ENCODE measurements at places on chromosomes 12 and 14. TPM values are rescaled to one million over a fixed set of nuclear protein-coding genes. Genes with fewer than 3 reads are reported as not detected.

GRCh38 chr12:84131076-84131475 lies 781.5 kb downstream of the SLC6A15 start:
- H3K27ac ChIP-seq, result no peak overlapping the region
- no peak for DNase-seq
- no peaks in the 10 kb centered on the region for H3K4me1 ChIP-seq
- H3K36me3 ChIP-seq, result no peaks in the 10 kb centered on the region
- H3K27me3 ChIP-seq, result no peaks in the 10 kb centered on the region

The UBE3B gene
- total RNA-seq, result 32.2 TPM

The AICDA gene
- total RNA-seq, result not detected

GRCh38 chr12:103583008-103583407 lies 4.1 kb upstream of the STAB2 start:
- H3K4me1 ChIP-seq, result no peaks in the 10 kb centered on the region
- DNase-seq, result no peak
- no peaks in the 10 kb centered on the region for H3K27me3 ChIP-seq
- no peak overlapping the region for H3K27ac ChIP-seq
- H3K36me3 ChIP-seq, result no peaks in the 10 kb centered on the region
- no peak overlapping the region for H3K4me3 ChIP-seq

The SMCO3 gene
- not detected for total RNA-seq

GRCh38 chr12:111126331-111126730 lies 206.0 kb upstream of the MYL2 start:
- H3K36me3 ChIP-seq, result no peaks in the 10 kb centered on the region
- peaks cover 10% of the 10 kb centered on the region for H3K4me1 ChIP-seq
- no peak overlapping the region for H3K4me3 ChIP-seq
- no peak for DNase-seq

The LYZ gene
- 15.2 TPM for total RNA-seq

The CD163L1 gene
- total RNA-seq, result 0.74 TPM

The SLC24A4 gene
- total RNA-seq, result 1.5 TPM

GRCh38 chr12:132353811-132354210 lies 24.4 kb upstream of the GALNT9 start:
- H3K27me3 ChIP-seq, result no peaks in the 10 kb centered on the region
- no peak overlapping the region for H3K4me3 ChIP-seq
- no peak for DNase-seq
- peaks cover 5% of the 10 kb centered on the region for H3K4me1 ChIP-seq
- H3K27ac ChIP-seq, result no peak overlapping the region
